ENCODE measurements at places on chromosomes 2 and 18.

- DNase-seq, result no peak
Observed at GRCh38 chr2:59044736-59045135, 803.6 kb upstream of the FANCL start.

GRCh38 chr18:2049986-2050385, 521.3 kb downstream of the METTL4 start:
- peak; percentile 53 for DNase-seq

GRCh38 chr18:80124131-80124530, 15.1 kb downstream of the ADNP2 start:
- no peak for DNase-seq

DNA sequence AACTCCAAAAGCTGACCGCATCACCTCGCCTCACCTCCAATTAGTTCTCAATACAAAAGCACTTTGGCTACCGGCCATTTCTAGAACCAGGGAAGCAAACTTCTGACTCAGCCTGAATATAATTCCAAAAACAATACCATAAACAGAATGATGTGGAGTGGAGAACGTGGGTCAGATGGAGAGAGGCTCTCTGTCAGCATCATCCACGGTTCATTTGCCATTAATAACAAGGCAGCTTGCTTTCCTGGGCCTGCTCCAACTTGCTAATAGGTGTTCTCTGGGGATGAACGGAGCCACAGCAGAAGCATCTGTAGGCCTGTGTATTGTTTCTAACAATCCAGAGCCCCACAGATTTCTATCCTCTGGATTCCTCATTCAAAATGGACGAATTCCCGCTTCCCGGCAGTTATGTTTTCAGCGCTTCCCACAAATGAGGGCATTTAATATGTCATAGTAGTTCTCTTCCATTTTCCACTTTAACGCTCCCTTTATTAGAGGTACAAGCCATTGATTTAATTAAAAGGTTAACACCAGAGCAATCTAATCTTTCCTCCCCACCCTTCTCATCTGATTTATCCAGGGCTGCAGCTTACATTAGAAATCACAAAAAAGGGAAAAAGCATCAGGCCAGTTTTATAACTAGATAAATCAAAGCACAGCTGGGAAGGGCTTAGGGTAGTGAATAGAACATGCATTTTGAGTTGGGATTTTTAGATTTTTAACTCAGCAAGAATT, 23.2 kb upstream of the CNTNAP5 start:
- DNase-seq, result no peak

DNA sequence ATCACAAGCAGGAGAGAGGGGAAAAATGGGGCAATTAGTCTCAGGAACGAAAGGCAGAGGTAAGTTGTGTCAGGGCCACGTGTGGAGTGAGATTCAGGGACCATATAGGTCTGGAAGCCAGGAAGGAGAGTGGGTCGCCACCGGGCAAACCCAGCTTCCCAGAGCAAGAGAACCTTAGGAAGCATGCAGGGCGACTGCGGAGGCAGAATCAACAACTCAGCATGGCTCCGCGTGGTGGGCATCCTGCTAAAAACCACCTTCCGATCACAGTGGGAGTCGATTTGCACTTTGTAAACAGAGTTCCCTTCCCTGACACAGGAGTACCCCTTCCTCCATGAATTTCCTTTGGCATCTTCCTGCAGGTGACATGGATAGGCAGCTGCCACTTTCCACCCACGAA, 114.6 kb downstream of the TTC32 start:
- no peak for DNase-seq

DNA sequence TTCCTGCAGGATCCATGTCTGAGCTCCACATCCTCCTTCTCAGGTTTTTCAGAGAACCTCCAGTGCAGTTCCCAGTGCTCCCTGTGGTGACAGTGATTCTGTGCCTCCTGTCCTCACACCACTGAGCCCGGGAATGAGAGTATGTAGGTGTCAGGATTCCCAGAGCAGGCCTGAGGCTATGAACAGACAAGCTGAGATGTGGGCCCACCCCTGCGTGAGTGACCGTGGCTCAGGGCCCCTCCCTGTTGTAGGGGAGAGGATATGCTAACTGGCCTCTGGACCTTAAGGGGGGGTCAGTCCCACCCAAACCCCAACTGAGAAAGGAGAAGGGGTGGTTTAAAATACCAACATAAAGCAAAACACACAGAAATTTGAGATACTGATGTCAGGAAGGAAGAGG, 104.8 kb upstream of the RAB12 start:
- DNase-seq, result no peak

DNA sequence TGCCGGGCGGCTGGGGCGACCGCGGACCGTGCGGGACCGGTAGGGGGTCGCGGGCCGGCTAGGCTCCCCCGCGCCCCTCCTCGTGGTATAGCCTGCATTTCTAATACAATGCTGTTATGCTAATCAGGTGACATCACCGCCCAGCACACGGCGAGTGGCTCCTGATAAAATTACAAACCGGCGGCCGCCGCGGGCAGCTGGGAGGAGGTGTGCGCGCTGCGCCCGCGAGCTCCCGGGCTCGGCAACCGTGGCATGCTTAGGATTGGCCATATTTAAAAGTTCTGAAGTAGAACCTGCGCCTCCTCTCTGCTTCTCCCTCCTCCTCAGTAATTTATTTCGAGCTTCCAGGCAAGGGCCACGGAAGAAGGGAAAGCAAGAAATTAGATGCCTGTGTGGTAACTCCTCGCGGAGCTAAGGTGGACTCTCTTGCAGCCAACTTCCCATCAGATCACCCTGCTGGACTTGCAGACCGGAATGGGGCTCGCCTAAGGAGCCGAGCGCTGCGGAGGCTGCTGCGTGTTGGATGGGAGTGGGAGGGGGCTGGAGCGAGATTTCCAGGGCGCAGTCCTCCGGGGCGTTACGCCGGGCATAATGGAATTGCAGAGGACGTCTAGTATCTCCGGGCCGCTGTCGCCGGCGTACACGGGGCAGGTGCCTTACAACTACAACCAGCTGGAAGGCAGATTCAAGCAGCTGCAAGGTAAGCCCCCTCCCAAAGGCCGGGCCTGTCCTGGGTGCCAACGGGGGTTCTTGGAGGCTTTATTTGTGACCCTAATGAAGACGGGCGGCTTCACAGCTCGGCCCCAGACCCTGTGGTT, 102.3 kb downstream of the SPTBN1 start:
- peak; percentile 85 for DNase-seq

DNA sequence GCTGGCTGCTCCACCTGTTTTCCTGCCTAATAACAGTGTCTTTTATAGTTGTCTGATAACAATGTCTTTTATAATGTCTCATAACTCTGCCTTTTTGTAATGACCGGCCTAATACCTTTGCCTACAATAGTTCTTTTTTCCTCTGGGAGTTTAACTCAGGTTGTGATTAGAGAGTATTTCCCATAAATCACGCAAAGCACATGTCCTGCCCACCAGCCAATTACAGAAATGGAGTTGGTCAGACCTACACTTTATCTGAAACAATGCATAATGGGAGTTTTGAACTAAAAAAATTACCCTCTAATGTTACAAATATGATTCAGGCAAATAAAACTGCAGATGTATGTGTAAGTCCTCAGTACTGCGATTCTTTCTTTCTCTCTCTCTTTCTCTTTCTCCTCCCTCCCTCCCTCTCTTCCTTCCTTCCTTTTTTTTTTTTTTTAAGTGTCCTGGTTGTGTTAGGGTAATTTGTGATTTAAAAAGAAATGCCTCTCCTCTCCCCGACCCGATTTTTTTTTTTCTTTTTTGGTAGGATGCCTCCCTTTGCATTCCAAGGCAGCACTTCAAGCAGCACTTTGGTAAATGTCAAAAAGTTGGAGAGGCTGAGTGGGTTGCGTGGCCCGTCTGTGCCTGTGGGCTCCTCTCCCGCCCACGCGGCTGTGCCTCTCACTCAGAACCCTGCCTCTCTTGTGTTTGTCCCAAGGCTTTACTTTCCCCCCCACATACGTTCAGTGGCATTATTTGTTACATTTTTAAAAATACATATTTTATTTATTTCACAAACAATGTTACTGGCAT, 147.3 kb downstream of the AGAP1 start:
- DNase-seq, result no peak

DNA sequence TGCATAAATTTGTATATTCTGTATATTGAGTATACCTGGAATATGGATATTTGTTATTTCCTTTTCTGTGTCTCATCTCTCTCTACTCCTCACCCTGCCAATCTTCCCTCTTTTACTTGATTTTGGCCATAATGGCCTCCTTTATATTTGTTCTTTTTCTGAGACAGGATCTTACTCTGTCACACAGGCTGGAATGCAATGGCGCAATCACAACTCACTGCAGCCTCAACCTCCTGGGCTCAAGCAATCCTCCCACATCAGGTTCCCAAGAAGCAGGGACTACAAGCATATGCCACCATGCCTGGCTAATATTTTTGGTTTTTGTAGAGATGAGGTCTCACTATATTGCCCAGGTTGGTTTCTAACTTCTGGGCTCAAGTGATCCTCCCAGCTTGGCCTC, 30.5 kb downstream of the PREPL start:
- no peak for DNase-seq

DNA sequence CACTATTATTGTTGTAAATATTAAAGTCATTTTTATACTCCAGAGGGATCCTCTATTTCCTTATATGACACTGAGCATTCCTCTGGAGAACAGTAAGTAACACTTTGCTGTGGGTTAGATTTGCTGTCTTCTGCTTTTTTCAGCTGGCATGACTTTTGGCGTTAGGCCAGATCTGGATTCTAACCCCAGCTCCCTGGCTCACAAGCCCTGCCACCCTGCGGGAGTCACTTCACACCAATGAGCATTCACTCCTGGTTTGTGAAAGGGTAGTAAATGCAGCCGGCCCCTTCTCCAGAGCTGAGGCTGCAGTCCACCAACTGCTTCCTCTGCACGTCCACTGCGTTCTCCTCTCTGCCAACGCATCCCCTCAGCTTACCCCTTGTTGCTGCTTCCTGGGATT, 373.8 kb upstream of the RAB6C start:
- no peak for DNase-seq
